Suprapubic skin (tissue), 4 donors: ENCODE measurements at places on chromosomes 13 and 19.
A peak's percentile ranks its signal among the peaks of the same experiment; 100 is the strongest.

- DNase-seq: no peak
Measured at GRCh38 chr19:41910240-41910991, 17.8 kb downstream of the ERFL start.

DNA sequence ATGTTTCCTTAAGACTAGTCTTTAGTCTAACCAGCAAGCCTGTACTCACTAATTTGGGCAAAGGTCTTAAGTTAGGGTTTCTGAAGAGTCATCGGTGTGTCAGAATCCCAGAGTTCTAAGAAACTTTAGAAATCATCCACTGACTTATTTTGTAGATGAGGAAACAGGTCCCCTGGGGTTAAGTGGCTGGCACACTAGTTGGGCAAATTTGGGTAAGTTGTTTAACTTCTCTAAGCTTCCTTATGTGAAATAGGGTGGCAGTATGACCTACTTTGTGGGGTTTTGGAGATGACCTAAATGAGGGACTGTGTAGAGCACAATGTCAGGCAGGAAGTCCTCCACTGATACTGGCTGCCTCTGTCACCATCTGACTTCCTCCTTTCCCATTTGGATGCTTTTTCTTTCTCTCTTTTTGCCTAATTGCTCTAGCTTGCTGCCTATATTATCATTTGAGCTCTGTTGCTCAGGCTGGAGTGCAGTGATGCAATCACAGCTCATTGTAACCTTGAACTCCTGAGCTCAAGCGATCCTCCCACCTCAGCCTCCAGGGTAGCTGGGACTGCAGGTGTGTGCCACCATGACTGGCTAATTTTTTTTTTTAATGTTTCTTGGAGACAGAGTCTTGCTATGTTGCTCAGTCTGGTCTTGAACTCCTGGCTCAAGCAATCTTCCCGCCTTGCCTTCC lies 2.3 kb downstream of the ADGRE3 start:
- no peak for DNase-seq

DNA sequence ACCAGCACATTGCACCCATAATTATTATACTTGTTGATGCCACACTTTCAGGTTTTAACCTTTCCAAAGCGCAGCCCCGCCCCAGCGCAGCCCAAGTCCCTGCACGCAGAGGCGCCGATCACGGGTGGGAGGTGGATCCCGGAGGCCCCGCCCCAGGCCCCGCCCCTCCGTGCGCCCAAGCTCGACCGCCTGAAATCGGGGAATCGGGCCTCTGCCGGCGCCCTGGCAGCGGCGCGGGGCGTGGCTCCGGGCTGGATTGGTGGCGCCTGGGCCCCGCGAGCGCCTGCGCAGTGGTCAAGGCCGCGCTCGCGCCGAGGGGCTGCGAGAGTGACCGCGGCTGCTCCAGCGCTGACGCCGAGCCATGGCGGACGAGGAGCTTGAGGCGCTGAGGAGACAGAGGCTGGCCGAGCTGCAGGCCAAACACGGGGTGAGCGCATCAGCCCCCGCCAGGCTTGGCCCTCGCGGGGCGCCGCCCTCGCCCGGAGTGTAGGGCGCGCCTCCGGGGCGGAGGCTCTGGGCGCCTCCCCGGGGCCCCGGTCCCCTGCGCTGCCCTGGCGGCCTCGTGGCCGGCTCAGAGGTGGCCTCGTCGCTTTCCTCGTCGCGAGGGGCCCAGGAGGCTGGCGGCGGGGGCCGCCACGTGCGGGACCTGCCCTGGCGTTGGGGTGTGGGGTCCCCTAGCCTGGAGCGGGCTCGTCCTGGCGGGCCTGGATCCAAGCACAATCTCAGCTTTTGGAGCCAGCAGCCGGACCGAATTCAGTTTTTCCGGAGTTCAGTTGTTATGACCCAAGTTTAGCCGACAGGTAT lies at the start of gene PDCD5:
Gene PDCD5, plus strand, starts transcription at position 290 of the 804 bp plus-strand sequence. Its CDS starts 72 bp downstream, at position 362.
- DNase-seq: peak; percentile 96

DNA sequence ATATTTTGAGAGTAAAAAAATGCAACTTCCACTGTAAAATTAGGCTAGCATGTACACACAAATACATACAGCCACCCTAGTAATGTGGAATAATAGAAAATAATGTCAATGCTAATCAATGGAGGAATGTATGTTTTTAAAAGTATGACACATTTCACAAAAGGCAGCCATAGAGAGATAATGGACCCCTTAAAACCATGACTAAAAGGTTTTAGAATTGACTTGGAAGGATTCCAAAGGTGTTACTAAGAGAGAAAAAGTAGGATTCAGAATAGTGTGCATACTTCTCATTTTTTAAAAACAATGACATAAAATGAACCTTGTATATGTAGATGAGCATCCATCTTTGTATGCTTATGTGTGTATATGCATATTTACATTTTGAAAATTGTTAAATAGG lies 597.9 kb upstream of the PCDH9 start:
- DNase-seq: no peak

DNA sequence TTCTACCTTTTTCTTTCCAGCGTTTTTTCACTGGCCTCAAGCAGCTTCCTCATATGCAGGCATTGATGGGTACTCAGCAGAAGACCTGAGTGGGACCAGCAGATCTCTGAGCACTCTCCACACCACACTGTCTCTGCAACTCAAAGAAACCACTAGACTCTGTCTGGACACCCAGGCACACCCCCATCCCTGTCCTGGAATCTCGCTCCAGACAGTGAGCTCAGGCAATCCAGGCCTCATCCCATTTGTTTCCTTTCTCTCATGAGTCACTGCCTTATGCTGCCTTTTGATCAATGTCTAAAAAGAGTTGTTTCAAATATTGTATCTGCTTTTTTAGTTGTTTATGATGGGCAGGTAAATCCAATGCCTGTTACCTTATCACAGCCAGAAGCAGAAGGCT lies 19.7 kb upstream of the POP4 start:
- no peak for DNase-seq

DNA sequence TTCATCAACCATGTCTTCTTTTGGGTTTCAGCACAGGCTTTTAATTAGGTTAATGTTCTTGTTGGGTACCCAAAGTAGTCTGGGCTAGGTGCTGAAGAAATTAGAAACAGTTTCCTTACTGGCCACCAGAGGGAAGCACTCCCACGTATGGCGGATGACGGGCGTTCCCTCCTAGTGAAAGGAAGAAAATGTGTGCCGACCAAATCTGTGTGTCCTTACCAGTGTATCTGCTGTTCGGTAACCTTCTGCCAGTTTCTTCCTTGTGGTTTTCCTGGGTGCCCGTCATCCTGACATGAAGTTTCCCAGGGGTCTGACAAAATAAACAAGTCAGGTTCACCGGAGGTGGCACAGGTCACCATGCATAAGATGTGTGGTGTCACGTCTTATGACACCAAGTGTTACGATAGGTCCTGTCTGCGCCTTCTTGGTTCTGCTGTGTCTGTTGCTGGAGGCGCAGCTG lies 6.0 kb upstream of the WDR88 start:
- no peak for DNase-seq

GRCh38 chr19:40442328-40443130 lies 1.6 kb downstream of the SERTAD3 start:
- no peak for DNase-seq

GRCh38 chr19:50551034-50551714 lies 17.1 kb downstream of the LRRC4B start:
- no peak for DNase-seq

- DNase-seq: no peak
Measured at GRCh38 chr13:25267715-25268114, 19.6 kb downstream of the MTMR6 start.

DNA sequence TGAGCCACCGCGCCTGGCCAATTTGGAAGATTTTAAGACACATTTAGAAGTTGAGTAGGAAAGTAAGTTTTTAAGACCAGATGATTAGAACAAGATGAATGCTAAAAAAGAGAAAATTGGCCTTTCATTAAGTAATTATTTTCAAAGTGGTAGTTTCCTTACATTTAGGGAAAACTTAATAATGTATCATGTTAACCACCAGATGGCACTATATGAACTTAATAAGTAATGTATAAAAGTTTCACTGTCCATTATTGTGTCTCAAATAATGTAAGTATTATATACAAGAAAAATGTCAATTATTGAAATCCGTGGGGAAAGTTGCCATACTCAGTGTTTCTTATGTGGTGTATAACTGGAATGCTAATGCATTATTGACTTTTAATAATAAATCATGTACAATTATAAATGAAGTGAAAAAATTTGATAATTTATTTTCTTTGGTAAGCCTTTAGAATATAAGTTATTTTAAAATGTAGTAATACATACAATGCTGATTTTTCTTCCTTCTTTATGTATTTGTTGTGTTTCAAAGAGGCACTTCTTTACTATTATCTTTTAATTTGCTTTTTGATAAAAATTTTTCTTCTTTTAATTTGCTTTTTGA lies 29.2 kb downstream of the COG6 start:
- DNase-seq: no peak

GRCh38 chr19:1090731-1091543 lies 4.2 kb downstream of the POLR2E start:
- no peak for DNase-seq

DNA sequence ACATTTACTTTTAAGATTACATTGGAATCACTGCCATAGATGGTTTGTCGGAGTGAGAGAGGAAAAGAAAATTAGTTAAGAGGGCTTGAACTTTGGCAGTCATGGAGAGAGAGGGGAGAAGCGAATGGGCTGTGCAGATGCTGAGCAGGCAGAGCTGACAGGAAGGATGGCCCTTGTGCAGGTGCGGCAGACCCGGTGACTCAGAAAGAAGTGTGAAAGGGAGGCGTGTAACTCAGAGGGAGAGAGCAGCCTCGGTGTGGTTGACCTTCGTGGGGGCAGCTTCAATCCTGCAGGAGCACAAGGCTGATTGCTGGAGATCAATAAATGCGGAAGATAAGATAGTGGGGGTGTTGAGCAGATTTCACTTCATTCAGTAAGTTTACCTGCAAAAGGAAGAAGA lies 76.9 kb downstream of the TNFSF13B start:
- DNase-seq: no peak

- DNase-seq: no peak
Measured at GRCh38 chr19:7879836-7880235, 5.6 kb upstream of the PRR36 start.

- DNase-seq: peak; percentile 62
Measured at GRCh38 chr13:102774214-102774568, 605 bp upstream of the TEX30 start.

GRCh38 chr19:56253737-56254136 lies 18.8 kb upstream of the EDDM13 start:
- no peak for DNase-seq

DNA sequence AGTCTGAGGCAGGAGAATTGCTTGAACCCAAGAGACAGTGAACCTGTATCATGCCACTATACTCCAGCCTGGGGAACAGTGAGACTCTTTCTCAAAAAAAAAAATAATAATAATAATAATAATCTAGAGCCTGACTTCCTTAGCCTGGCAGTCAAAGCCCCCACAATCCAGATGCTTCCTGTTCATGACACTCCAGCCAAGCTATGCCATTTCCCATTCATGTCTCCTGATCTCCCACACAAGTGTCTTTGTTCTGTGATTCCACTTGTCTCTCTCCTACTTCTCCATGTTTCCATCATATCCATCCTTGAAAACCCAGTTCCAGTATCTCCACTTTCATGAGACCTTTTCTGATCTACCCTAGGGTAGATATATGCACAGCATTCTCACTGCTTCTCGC lies 150.7 kb downstream of the FOXO1 start:
- DNase-seq: no peak
